ENCODE measurements at places on chromosomes 2 and 18.

DNA sequence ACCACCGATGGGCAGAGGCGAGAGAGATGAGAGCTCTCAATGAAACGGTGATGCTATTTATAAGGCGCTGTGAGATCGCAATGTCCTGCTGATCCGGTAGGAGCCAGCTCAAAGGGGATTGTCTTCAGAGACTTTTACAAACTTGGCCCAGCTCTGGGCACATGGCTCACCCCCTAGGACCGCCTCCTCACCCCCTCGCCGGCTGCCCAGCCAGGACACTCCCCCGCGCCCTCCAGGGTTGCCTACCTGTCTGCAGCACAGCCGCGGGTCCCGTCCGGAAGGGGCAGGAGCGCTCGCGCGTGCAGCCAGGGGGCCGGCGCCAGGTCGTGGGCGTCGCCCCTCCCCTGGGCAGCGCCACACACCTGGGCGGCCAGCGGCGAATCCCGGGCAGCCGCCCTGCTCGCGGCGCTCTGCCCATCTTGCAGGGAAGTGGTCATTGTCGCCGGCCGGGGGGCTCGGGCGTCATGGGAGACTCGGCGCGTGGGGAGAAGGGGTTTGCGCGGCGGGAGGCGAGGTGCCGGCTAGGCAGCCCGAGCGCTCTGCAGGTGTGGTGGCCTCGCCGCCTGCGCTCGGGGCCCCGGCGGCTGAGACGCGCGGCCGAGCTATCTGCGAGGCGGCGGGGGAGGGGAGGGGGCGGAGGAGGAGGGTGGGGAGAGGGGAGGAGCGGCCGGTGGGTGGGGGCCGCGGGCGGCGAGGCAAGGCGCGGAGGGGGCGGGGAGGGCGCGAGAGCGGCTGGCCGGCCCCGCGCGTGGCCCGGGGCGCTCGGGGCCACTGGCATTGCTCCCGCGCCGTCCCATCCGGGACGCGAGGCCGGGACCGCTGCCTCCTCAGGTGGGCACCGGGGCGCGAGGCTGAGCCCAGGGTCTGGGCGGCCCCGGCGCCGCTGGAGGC, at the start of gene GRB14:
Gene GRB14, minus strand, starts transcription at position 610 of the 891 bp plus-strand sequence. Its CDS starts 173 bp downstream, at position 437.
- DNase-seq: peak; percentile 54

GRCh38 chr2:216031960-216032689, 18.8 kb upstream of the MREG start:
- no peak for DNase-seq

DNA sequence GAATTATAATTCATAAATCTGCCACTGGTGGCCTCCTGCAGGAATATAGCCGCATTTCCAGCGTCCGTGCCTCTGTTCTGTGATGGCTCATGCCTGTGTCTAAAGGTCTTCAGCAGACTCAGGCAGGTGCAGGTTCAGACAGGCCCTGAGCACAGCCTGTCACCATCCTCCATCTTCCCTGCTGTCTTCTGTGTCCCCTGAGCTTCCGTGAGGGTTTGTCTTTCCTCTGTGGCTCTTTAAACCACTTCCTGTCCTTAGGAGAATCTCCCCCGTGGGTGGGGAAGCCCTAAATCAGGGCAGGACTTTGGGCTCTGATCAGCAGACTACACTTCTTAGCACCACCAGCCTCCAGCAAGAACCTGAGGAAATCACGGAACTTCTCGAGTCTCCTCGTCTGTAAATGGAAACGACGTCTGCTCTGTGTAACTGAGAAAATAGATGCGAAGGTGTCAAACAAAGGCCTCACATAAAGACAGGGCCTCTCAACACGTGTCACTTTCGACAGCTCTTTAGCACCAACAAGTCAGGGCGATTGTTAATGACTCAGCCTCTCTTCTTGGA, 24.1 kb upstream of the NFATC1 start:
- no peak for DNase-seq

- DNase-seq: no peak
Measured at GRCh38 chr2:152468899-152469692, 134.1 kb downstream of the FMNL2 start.

DNA sequence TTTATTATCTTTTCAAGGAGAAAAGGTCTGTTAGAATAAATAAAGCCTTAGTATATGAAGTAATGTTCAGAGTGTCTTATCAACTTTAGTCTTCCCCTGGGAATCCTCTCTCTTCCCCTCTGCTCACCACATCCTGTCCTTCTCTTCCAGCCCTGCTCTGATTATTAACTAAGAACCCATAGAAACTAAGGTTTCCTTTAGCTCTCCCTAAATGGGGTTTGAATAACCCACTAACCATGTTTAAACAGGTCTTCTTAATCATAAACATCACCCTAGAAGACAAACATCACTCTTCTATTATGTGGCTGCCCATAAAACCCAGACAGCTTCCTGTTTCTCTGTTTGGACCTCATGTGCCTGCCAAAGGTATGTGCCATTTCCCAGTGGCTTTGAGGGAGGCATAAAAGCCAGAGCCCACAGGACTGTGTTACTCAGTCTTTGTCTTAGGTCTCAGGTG, 50.1 kb downstream of the SLC14A1 start:
- DNase-seq: no peak

DNA sequence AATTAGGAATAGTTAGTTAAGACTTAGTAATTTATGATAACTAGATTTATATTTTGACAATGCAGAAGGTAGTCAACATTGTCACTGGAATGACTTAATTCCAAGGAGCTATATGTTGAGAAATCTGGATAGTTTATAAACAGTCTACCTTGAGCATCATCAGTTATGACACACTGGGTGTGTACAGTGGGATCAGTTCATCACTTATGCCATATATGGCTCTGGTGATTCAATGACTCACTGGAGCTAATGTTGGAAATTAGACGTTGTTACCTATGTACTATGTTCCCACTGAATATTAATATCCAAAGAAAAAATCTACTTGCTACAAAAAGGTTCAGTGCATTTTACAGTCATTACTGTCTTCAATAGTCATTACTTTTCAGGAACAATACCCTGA, 34.0 kb upstream of the ITPRID2 start:
- no peak for DNase-seq

DNA sequence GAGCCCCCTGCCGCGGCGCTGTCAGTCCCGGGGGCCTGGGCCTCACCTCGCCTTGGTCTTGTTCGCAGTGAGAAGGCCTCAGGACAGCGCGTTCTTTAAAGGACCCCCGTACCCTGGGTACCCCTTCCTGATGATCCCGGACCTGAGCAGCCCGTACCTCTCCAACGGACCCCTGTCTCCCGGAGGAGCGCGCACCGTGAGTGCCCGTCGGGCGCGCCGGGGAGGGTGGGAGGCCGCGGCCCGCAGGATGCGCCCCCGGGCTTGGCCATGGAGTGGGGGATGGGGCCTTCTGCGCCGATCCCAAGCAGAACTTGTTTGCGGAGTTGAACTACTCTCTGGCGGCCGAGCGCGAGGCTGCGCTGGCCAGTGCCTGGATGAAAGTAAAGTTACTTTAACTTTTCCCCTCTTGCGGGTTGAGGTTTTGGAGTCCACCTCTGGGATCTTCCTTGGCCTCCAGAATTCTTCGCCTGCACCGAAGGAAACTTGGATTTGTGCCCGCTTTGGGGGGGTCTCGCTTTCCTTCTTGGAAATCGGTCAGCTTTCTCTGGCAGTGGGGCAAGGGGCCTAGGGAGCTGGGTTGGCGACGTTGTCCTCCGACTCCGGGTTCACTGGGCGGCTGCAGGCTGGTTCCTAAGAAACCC, 1.2 kb downstream of the TCF7L1 start:
- peak; percentile 79 for DNase-seq

- no peak for DNase-seq
Measured at GRCh38 chr2:235411905-235412485, 81.8 kb upstream of the AGAP1 start.

GRCh38 chr2:3249476-3249962, 128.1 kb downstream of the EIPR1 start:
- DNase-seq: no peak

GRCh38 chr2:241179899-241180298, 8.6 kb upstream of the ANO7 start:
- no peak for DNase-seq

DNA sequence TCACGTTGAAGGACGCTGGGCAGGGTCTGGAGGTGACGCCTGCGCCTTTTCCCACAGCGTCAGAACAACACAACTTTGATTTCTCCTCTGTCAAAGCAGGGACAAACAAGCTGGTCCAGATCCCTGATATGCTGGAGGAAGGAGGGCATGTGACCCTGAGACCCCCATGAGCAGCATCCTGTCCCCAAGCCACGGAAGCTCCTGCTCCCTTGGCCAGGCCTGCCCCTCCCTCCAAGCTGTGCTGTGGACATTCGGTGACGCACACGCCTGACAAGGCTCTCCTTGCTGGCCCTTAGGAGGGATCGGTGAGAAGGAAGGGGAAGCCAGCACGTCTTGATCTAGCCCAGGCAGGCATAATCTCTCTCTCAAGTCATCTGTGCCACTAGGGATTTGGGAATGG, 11.3 kb downstream of the MLPH start:
- DNase-seq: no peak

GRCh38 chr2:45652090-45653031, 886 bp downstream of the PRKCE start:
- peak; percentile 70 for DNase-seq

DNA sequence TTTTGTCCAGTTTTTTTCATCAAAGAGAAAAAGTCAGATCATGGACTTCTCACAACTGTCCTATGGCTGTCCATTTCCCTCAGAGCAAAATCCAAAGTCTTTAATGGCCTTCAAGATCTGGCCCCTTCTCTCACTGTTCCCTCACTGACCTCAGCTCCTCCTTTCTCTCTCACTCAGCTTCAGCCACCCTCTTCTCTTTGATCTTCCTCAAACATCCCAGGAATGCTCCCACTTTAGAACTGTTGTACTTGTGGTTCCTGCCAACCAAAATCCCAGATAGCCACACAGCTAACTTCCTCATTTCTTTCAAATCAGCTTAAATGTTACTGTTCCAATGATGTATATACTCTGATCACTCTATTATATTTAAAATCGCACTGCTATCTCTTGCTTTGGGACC, 82.9 kb downstream of the NUP35 start:
- DNase-seq: no peak

DNA sequence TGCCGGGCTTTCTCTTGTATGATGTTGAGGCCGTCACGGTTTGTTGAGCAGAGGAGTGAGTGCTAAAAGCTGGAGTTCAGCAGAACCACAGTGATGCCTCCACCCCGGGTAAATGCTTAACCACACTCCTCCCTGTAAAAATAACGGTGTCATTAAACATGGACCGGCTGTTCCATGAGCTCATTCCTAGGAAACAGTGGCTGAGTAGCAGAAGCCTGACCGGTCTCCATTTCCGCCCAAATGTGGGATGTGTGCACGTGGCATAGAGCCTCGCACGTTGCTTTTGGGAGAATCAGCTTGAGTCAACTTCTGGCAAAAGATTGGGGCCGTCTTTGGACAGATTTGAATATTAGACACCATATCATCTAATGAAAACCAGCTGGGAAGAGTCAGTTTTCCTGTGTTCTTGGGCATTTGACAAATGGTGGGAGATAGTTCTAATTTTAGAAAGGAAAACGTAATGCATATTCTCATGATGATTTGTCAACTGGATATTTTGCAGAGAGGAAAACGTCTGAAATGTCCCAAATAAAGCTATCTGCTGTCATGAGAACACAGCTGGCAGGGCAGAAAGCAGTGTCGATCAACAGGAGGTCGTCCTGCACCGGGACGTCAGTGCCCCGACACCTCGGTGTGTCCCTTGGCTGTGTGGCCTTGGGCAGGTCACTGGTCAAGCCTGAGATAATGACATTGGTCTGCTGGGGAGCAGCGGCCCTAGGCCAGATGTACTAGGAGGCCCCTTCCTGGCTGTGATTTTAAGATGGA, 42.4 kb downstream of the LRRFIP1 start:
- DNase-seq: peak; percentile 93

- no peak for DNase-seq
Measured at GRCh38 chr2:112483042-112483473, 1.1 kb downstream of the TTL start.

DNA sequence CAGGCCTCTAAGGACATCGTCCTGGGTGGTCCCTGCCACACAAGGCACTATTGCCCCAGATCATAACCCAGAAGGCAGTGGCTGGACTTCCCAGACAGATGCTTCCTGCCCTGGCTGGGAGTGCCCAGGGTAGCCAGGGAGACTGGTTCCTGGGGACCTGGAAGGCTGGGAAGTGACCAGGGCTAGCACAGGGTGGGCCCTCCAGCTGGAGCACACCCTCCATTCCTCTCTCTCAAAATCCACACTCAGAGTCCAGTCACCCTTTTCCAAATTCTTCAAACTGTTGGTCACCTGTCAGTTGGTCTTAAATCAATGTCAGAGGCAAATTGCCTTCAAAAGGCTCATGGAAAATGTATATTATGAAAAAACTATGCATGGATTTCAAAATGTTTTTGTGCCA, 11.6 kb upstream of the TUBB6 start:
- DNase-seq: no peak

DNA sequence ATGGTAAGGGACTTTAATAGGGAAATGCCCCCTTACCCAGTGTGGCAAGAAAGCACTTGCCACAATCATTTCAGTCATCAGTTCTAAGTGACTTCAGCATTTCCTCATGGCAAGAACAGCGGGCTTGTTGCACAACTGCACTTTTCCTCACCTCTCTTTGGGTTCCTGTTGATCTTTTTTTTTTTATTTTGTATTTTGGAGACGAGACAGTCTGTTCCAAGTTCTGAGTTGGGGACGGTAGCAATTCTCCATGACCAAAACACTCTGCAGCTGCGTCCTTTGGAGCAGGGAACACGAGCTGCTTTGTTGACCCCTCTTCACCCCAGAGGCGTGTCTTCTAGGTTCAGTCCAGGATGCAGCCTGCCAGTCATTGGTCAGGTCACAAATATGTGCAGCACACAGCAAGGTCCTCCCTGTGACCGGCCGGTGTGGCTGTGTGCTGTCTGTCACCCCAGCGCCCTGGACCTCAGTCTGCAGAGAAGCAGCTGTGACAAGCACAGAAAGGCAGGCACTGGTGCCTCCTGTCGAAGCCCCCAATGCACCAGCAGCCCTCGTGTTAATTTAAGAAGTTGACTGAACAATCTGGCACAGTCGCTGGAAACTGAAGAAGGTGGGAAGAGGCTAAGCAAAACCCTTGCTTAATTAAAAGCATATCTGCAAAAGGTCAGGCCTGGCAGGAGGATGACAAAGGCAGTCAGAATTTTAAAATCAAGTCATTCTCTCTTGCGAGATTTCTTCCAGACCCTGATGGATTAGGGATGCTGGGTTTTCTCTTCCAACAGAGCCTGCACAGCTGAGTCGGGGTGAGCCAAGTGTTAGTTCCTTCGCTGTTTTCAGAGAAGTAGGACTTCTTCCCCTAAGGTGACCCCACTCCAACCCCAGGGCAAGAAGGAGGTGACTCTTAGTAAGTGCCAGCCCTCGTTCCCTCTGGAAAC, 96.7 kb upstream of the COPS8 start:
- peak; percentile 78 for DNase-seq

DNA sequence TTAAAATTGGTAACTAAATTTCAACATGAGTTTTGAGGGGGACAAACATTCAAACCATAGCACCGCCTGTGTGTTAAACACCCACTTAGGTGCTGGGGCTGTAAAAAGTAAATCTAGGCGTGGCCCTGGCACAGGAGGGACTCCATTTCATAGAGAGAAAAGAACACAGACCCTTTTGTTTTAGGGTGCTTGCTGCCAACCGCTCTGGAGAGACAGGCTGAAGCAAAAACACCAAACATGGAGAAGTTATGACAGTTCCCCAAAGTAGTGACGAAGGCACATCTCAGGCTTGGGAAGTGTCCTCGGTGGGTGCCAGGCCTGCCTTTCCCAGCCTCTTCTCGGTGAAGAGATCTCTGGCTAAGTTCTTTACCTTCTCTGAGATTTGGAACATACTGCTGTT, 5.1 kb downstream of the ACTG2 start:
- DNase-seq: no peak
